ENCODE measurements at places on chromosomes 2 and 18.

DNA sequence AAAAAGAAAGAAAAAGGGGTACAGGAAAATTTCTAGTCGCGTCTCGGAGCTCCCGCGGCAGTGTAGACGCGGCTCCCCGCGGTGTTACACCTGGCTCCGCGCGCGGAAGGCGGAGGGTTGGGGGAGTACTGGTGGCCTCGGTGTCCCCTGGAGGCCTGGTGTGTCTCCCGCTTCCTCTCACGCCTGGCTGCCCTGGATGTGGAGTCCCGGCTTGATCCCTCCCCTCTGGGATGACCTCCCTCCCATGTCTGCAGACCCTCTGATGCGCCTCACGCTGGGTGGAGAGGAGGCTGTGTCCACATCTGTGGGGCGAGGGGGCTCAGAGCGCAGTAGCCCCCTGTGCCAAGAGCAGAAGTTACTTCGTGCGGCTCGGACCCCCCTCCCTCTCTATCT lies 1.2 kb downstream of the KIF5C start:
- H3K36me3 ChIP-seq, result peaks cover 6% of the 10 kb centered on the region
- H3K27ac ChIP-seq, result no peak overlapping the region
- H3K4me3 ChIP-seq, result peak overlapping the region; percentile 80
- H3K27me3 ChIP-seq, result peaks cover 27% of the 10 kb centered on the region
- peak; percentile 14 for DNase-seq

GRCh38 chr2:240780023-240780700 lies 39.9 kb downstream of the KIF1A start:
- H3K4me3 ChIP-seq, result no peak overlapping the region
- no peaks in the 10 kb centered on the region for H3K27me3 ChIP-seq
- DNase-seq, result no peak
- no peak overlapping the region for H3K27ac ChIP-seq

DNA sequence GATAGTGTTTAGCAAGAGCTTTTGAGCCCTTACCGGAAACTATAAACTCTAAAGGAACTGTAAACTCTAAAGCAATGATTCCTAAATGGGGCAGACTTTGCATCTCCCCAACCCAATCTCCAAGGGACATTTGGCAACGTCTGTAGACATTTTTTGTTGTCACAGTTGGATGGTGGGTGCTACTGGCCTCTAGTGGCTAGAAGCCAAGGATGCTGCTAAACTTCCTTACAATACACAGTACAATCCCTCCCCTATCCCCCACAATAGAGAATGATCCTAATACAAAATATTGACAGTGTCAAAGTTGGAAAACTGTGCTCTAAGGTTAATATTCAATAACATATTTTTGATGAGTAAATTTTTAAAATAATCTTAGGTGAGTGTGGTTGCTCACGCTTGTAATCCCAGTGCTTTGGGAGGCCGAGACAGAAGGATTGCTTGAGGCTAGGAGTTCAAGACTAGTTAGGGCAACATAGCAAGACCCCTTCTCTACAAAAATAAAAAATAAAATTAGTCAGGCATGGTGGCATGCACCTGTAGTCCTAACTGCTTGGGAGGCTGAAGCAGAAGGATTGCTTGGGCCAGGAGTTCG lies 66.7 kb downstream of the PTPN4 start:
- peaks cover 18% of the 10 kb centered on the region for H3K36me3 ChIP-seq

DNA sequence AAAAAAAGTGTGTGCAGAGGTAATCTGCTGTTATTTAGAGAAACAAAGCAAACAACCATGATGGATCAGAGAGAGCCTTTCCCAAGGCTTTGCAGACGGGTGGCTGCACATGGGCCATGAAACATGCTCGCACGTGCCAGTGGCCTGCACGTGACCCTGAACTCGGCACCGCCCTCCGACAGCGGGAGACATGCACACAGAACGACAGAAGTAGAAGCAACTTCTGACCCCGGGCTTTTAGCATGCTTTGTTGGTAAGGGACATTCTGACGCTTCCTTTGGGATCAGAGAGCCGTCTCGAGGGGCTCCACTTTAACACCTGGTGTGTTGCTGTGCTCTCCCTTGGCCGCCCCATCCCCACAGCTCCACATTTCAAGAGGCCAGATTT lies 112.5 kb downstream of the KCNF1 start:
- no peaks in the 10 kb centered on the region for H3K4me1 ChIP-seq
- H3K36me3 ChIP-seq, result no peaks in the 10 kb centered on the region
- no peak overlapping the region for H3K27ac ChIP-seq

- H3K27ac ChIP-seq, result no peak overlapping the region
- H3K36me3 ChIP-seq, result no peaks in the 10 kb centered on the region
- no peak overlapping the region for H3K4me3 ChIP-seq
- H3K27me3 ChIP-seq, result no peaks in the 10 kb centered on the region
- no peak for DNase-seq
These were observed 1478.6 kb upstream of the ACVR2A start for GRCh38 chr2:146366276-146366675.

DNA sequence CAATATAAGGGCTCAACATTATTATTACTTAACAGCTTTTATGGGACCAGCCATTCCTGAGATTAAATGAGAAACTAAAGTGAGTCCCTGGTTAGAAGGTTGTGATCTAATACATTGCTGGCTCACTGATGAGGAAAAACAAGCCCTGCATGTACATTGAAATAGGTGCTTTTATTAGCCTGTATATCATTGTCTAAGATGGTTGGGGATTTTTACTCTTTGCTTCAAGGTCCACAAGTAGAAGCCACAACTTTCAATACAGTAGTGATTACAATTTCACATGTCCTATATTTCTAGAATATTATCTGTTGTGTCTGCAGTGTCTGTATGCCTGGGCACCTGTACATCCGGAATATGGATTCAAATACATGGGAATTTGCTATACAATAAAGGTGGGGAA lies 104.1 kb upstream of the FZD5 start:
- no peaks in the 10 kb centered on the region for H3K36me3 ChIP-seq
- no peak overlapping the region for H3K27ac ChIP-seq
- DNase-seq, result no peak
- peaks cover 2% of the 10 kb centered on the region for H3K4me1 ChIP-seq
- no peak overlapping the region for H3K4me3 ChIP-seq
- no peaks in the 10 kb centered on the region for H3K27me3 ChIP-seq

DNA sequence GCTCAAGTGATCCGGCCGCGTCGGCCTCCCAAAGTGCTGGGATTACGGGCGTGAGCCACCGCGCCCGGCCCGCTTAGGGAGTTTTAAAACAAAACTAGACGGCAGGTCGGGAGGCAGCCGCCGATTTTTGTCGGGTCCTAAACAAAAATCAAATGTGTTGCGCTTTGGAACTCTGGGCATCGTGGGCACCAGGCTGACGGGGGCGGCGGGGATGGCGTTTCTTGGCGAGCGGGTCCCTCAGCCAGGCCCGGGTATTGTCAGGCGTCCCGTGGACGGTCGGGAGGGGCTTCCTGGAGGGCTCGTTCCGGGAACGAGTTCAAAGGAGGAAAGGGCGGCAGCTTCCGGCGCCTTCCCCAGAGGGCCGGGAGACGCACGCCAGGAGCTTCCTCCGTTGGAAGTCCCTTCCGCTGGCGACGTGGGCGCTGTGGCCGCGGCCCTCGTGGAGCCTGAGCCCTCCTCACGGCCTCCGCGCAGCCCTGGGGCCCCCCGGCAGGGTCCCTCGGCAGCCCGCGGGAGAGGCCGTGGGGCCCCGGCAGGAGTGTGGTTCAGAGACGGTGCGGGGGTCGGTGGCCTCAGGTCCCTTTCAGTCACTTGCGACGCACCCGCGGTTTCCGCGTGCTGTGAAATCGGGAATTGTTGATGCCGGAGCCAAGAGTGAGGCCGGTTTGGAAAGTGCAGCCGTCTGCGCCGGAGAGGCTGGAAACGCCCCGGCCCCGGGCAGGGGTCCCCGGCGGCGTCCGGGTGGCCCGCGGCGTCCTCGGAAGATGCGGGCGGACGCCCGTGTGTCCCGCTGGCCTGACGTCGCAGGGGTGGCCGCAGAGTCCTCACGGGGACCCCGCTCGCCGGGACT lies 59.3 kb downstream of the EMILIN2 start:
- peak overlapping the region; percentile 84 for H3K4me3 ChIP-seq
- DNase-seq, result peak; percentile 68

GRCh38 chr2:181471783-181472182 lies 14.6 kb downstream of the ITGA4 start:
- H3K27me3 ChIP-seq, result no peaks in the 10 kb centered on the region
- H3K36me3 ChIP-seq, result peaks cover 63% of the 10 kb centered on the region
- H3K4me3 ChIP-seq, result peak overlapping the region; percentile 39
- H3K27ac ChIP-seq, result peak overlapping the region; percentile 75

GRCh38 chr18:24514439-24514838 lies 54.0 kb downstream of the HRH4 start:
- H3K4me3 ChIP-seq, result no peak overlapping the region
- no peaks in the 10 kb centered on the region for H3K4me1 ChIP-seq
- DNase-seq, result no peak
- H3K27ac ChIP-seq, result no peak overlapping the region
- no peaks in the 10 kb centered on the region for H3K36me3 ChIP-seq

All from activated naive CD8-positive, alpha-beta T cell treated with anti-CD3 and anti-CD28 coated beads, Interleukin-2, amount 50 U/mL, for 24 hours (primary cell).